ENCODE measurements at places on chromosomes 11 and 22.

GRCh38 chr11:72777755-72778278, 16.0 kb downstream of the STARD10 start:
- DNase-seq, result no peak

- DNase-seq, result peak; percentile 83
Measured at GRCh38 chr11:61254403-61255025, 13.5 kb downstream of the PGA5 start.

DNA sequence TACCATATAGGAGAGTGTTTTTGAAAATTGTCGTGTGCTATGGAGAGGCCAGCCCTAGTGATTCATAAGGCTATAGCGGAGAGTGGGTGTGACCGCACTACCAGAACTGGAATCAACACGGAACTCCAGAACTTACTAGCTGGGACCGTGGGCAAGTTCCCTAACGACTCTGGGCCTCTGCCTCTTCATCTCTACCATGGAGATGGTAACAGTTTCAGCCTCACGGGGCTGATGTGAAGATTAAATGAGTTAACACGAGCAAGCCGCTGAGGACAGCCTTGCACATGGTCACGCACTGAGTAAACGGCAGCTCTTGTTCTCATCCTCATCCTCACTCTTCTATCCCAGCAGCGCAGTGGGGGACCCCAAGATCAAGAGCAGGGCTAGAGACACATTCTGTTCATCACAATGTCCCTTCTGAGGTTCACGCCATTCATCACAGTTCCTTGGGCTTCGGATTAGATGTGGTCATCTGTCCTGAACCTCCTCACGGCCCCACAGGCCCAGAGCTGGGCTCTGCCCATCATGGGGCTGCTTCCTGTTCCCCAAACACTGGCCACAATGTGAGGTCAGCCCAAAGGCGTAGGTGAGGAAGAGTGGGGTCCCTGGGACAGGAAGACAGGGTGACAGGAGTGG, 47.2 kb upstream of the CD5 start:
- peak; percentile 86 for DNase-seq

- DNase-seq, result no peak
Measured at GRCh38 chr11:115541518-115541917, 37.3 kb upstream of the CADM1 start.

Data from activated CD4-positive, alpha-beta T cell treated with anti-CD3 and anti-CD28 coated beads, Interleukin-2, Interleukin-4, amounts not matched to agents 100 ng/mL and 50 ng/mL, durations not matched to agents 16 hours and 8 hours (primary cell).